ENCODE measurements at places on chromosomes 12 and 14. TPM values are rescaled to one million over a fixed set of nuclear protein-coding genes. Genes with fewer than 3 reads are reported as not detected.

The FOXA1 gene
- total RNA-seq, result 8.7 TPM

The CHST11 gene
- 11.4 TPM for total RNA-seq

The DDIT3 gene
- 47.2 TPM for total RNA-seq

The ADAM20 gene
- total RNA-seq, result 0.31 TPM

The LRFN5 gene
- 9.8 TPM for total RNA-seq

The RPL36AL gene
- 136 TPM for total RNA-seq

The KRT77 gene
- not detected for total RNA-seq

The ALG10 gene
- 10.3 TPM for total RNA-seq

The KCNC2 gene
- not detected for total RNA-seq

The CMKLR1 gene
- total RNA-seq, result 0.03 TPM

The PCBP2 gene
- total RNA-seq, result 836 TPM
